ENCODE measurements at places on chromosomes 16 and 17.

GRCh38 chr16:11681556-11681955 lies 13.3 kb downstream of the SNN start:
- no peak for DNase-seq

- DNase-seq: no peak
Measured at GRCh38 chr17:39569126-39569525, 38.6 kb downstream of the NEUROD2 start.

- no peak for DNase-seq
Measured at GRCh38 chr17:81347437-81347836, 47.8 kb upstream of the BAHCC1 start.

DNA sequence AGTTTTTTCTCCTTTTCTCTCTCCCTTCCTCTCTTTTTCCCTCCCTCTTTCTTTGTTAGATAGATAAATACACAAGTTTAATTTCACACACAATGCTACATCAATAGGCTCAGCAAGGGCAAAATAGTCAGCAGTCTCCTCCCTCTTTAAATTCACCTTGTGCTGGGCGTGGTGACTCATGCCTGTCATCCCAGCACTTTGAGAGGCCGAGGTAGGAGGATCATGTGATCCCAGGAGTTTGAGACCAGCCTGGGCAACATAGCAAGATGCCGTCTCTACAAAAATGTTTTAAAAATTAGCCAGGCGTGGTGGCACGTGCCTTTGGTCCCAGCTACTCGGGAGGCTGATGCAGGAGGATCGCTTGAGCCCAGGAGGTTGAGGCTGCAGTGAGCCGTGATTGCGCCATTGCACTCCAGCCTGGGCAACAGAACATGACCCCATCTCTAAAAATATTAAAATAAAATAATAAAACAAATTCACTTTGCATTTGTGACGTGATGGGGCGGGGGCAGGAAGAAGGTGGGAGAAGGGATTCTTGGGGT lies 27.4 kb downstream of the IL21R start:
- DNase-seq: no peak

DNA sequence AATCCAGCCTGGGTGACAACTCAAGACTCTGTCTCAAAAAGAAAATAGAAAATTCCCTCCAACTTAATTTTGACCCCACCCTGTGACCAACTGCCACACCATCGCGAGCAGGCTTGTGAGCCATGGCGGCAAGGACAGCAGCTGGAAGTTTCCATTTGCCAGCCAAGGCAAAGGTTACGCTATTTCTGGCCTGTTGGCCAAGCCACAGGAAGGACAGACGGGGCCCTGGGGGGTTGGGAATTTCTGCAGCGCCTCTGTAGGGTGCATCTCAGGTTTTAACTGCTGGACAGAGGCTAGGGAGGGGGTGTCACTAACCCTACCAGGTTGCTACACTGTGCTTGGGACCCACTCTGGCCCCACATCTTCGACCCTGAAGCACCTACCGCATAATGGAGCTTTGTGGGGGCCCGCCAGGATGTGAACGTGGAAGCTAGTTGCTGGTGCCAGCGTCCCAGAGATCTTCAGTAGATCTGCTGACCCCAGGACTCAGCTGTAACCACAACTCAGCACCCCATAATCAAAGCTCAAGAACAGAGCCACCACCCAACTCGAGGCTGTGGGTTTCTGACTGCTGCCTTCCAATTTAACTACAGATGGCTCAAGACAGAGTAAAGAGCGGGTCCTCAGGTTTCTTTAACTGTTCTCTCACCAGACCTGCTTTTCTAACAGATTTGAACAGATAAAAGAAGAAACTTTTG lies 10.9 kb downstream of the KIFC3 start:
- DNase-seq: no peak

DNA sequence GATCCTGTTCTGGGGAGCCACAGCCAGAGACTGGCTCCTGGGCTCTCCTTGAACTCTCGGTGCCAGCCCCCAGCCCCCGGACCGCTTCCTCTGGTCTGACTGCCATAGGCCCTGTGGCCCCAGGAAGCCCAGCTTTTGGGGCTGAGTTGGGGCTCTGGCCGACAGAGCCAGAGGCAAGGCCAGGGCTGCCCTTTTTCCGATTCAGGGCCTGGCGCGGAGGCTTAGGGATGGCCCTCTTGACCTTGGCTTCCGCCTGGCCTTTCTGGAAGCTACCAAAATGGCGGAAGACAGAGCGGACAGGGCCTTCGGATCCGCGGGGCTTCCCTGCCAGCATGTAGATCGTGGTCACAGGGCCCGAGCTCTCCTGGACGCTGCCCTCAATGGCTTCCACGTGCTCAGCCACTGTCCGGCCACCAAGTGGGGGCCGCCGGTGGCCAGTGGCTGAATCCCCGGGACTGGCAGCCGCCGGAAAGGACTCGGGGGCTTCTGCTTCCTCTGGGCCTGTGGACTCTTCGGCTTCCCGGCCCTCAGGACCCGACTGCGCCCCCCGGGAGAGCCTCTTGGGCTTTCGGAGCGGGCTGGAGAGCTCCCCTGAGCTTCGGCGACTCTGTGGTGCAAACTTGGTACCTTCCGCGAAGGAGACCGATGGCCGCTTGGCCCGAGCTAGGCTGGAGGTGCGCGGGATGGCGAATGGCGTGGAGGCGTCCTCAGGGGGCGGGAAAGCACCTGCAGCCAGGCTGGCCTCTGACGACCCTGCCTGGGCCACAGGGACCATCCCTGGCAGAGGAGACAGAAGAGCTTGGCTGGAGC lies 6.4 kb upstream of the SLC43A2 start:
- no peak for DNase-seq

GRCh38 chr16:84497418-84498222 lies 6.8 kb downstream of the MEAK7 start:
- no peak for DNase-seq

- DNase-seq: no peak
Measured at GRCh38 chr17:15418781-15419180, 48.6 kb downstream of the CDRT4 start.

GRCh38 chr17:28473542-28473941 lies at the start of gene SLC13A2:
SLC13A2 (plus strand) TSS chr17:28473644; CDS start chr17:28473713, 69 bp downstream.
- no peak for DNase-seq

- DNase-seq: no peak
Measured at GRCh38 chr16:554297-554621, 5.9 kb upstream of the PRR35 start.

DNA sequence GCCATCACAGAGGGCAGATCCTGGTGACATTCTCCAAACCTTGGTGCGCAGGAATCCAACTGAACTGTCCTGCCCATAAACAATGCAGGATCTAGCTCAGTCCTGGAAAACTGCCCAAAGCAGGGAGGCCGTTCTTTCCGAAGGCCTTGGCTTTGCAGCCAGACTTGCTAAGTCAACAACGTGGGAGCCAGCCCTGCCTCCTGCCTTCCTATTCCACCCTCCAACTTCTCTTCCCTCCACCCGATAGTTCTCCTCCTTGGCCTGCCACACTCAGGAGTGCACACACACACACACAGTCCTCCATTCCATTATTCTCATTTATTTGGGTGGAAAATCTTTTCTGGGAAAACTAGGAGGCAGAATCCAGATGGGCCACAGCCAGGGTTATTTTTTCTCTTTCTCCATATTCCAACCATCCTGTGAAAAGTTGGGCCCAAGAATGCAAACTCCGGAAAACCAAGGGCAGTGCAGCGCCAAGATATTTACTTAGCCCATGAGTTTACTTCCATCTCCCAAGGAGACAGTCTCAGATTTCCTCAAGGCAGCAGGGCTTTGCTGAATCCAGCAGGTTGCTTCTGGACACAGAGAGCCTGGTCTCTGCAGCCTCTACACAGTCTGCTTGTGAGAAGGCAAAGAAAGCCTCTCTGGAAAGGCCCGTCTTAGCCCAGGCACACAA lies 15.8 kb downstream of the COPRS start:
- no peak for DNase-seq
